ENCODE measurements at places on chromosomes 7 and 10. TPM values are rescaled to one million over a fixed set of nuclear protein-coding genes. Genes with fewer than 3 reads are reported as not detected.

GRCh38 chr10:87651801-87652200, 7.9 kb upstream of the PAPSS2 start:
- DNase-seq: no peak

The BTRC gene
- 12.6 TPM for total RNA-seq

- peak; percentile 35 for DNase-seq
These were observed 14.8 kb downstream of the ACSM6 start for GRCh38 chr10:95208702-95209391.

The MCM10 gene
- not detected for total RNA-seq

DNA sequence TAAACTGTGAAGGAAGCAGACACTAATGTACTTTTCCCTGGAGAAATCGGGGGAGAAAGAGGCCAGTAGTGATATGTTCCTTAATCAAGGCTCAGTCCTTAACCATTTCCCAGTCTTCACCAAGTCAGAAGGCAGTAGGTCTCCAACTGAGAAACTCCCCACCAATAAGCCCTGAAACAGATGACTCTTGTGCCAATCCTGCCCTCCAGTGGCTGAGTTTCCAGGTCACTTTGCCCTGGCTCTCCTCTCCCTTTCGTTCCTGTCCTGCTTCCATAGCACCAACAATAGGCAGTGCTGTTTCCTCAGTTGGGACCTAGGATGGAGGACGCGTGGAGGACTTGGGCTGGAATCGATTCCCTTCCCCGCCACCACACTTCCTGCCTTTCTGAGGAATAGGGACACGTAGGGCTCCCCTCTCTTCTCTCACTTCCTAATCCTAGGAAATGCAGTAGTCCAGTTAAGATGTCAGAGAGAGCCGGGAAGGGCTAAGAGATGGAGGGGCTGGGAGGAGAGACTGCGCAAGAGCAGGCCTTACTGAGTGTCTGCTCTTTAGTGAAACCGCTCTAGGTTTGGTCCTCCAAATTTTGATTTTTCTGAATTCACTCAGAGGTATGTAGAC, 23.4 kb downstream of the ATOH7 start:
- peak; percentile 82 for DNase-seq

The GFRA1 gene
- 0.18 TPM for total RNA-seq

Measured in fibroblast of the aortic adventitia (primary cell).